ENCODE measurements at places on chromosomes 1 and 21. TPM values are rescaled to one million over a fixed set of nuclear protein-coding genes. Genes with fewer than 3 reads are reported as not detected.

Gene ZNF362
- total RNA-seq, result 1.7 TPM

Gene ANGPTL3
- total RNA-seq, result not detected

Gene RUNX3
- total RNA-seq, result not detected

Gene CFHR2
- not detected for total RNA-seq

Gene SFN
- total RNA-seq, result 0.12 TPM

Gene RNU1-4
- total RNA-seq, result 2,224 TPM

Gene SYPL2
- 0.75 TPM for total RNA-seq

Gene FMO1
- 0.37 TPM for total RNA-seq

Gene MROH7
- 0.11 TPM for total RNA-seq

Gene KCNA2
- total RNA-seq, result not detected

Gene SPATA45
- not detected for total RNA-seq

Gene GPR52
- total RNA-seq, result 0.89 TPM

Gene ST6GALNAC3
- 0.44 TPM for total RNA-seq

Gene OR14K1
- not detected for total RNA-seq

Gene CD5L
- not detected for total RNA-seq

Gene MMEL1
- 0.22 TPM for total RNA-seq

Gene PLA2G4A
- total RNA-seq, result 26.8 TPM

Gene GNAT2
- total RNA-seq, result 0.33 TPM

Gene CD1B
- total RNA-seq, result not detected

Gene TAL1
- total RNA-seq, result not detected

Gene ADGRL4
- total RNA-seq, result 3.7 TPM

Gene CGN
- total RNA-seq, result 0.11 TPM

Gene CR1
- total RNA-seq, result not detected

Gene APP
- total RNA-seq, result 757 TPM

Gene GJA9
- total RNA-seq, result 0.12 TPM

Gene HFM1
- total RNA-seq, result 0.87 TPM

Gene KRTAP21-2
- not detected for total RNA-seq

Gene CSMD2
- 10.1 TPM for total RNA-seq

Gene OR2T33
- total RNA-seq, result not detected

Gene OR2T5
- total RNA-seq, result not detected

Gene ALG14
- total RNA-seq, result 2.9 TPM

Gene DUSP10
- total RNA-seq, result 45.2 TPM

Gene CLEC20A
- total RNA-seq, result not detected

Gene C4BPB
- total RNA-seq, result not detected

Gene PRKACB
- total RNA-seq, result 17.9 TPM

Gene OLIG2
- not detected for total RNA-seq

Gene CFHR5
- not detected for total RNA-seq

Gene SYNC
- total RNA-seq, result 44.3 TPM

Gene RIMS3
- total RNA-seq, result 0.44 TPM

Gene ADORA1
- 7.5 TPM for total RNA-seq

Gene RBM8A
- total RNA-seq, result 110 TPM

Gene SLC35A3
- total RNA-seq, result 40.6 TPM

Gene KIAA0040
- total RNA-seq, result 0.44 TPM

Gene C8B
- total RNA-seq, result not detected

Gene NUDC
- total RNA-seq, result 27.2 TPM

Gene PRCC
- 11.2 TPM for total RNA-seq

Gene TBX15
- total RNA-seq, result not detected

Gene ICOSLG
- total RNA-seq, result 0.11 TPM

Gene DNALI1
- 2.7 TPM for total RNA-seq
